AG04449 (cell line): ENCODE measurements at places on chromosomes 4 and X.
A peak's percentile ranks its signal among the peaks of the same experiment; 100 is the strongest.

DNA sequence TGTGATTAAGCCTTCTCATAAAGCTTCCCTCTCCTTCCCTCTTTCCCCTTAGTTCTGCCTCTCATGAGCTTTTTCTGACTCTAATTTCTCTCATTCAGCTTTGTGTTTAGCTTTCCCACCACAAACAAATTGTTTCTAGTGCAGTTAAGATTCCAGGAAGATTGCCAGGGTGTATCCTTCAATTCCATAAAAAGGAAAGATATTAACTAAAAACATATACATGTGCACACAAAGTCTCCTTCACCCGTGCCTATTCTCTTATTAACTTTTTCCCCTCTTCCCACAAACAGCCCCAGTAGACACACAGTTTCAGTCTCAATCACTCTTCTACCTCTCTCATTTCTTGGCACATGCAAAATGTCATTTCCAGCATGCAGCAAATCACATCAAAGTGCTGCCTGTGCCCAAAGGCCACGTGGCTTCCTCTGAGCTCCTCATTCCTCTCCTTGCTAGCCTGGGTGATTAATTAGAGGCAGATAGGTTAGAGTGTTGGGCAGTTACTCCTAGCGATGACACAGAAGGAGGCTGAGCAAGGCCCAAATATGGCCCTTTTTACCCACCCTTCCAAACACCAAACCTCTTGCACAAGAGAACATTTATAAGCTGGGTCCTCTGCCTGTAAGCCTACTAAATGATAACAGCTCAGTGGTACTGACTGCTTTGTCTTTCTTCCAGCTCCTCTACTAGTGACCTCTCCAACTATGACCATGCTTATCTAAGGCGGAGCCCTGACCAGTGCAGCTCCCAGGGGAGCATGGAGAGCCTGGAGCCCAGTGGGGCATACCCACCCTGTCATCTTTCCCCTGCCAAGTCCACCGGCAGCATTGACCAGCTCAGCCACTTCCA, 159.6 kb downstream of the SOWAHB start:
- DNase-seq: peak; percentile 85

DNA sequence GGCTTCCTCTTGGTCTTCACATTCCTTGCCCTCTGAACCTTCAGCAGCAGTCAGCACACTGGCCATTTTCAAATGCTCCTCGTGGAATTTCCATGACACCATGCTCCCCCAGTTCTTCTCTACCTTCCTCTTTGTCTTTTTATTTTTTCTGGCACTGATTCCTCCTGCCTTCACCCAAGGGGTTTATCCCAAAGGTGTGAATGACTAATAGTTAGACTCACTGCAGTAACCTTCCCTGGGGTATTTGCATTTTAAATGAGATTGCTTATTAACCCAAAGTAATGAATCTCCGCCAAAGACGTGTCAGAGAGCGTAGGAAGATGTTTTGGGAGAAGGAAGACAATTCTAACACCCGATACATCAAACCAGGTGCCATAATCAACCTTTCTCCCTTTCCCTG, 36.2 kb downstream of the CD40LG start:
- DNase-seq: no peak

DNA sequence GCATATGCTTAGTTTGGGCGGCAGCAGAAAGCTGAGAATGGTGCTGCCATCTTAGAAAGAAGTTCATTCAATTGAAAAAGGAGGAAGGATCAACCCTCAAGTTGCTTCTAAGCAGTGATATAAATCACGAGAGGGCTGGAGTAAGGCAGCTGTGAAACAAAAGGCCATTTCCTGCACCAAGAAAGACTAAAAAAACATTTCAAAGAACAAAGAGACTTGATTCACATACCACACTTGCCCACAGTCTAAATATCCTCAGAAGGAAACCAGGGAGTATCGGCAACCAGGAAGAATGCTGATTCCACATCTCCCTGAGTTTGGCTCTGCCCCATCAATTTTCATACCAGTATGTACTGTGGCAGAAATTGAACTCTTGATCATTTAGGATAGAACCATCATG, 240.1 kb downstream of the OPHN1 start:
- DNase-seq: no peak

- DNase-seq: no peak
These were observed 152.1 kb upstream of the HPGD start for GRCh38 chr4:174674305-174674840.

DNA sequence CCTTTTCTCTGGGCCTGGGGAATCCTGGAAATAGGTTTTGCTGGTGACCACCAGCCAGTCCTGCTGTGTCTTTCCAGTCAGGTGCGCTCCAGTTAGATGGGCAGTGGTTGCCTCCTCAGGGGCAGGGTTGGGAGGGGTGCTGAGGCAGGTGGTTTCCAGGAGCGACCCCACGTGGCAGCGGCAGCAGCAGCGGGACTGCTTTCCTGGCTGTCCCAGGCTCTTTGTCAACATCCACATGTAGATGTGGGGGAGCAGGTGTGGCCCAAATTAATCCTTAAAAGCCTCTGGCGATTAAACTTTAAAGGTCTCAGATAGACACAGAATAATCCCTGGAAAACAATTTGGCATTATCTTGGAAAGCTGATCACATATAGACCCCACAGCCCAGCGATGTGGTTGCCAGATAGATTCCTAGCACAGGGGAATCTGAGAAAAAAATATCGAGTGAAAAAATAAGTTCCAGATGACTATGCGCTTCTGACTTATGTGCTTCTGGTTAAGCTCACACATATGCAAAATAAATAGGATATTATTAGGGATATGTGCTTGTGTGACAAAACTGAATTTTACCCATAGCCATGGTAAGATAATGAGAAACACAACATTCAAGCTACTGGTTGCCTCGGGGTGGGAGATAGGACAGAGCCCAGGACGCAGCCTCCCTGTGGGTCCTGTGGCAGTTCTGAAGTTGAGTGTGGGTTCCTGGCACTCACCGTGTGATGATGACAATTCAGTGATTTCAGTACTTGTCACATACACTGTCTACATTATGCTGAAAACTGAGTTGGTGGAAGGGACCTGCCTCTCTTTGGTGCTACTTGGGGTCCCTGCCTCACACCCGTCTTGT, 336.4 kb downstream of the ARHGAP10 start:
- DNase-seq: no peak
